Type B pancreatic cell (in vitro differentiated cells): ENCODE measurements at places on chromosomes 5 and 9.

- DNase-seq, result no peak
- H3K27me3 ChIP-seq, result peaks cover 5% of the 10 kb centered on the region
- H3K4me3 ChIP-seq, result no peak overlapping the region
- no peaks in the 10 kb centered on the region for H3K36me3 ChIP-seq
- peaks cover 12% of the 10 kb centered on the region for H3K4me1 ChIP-seq
These were observed 196.0 kb downstream of the SPATA31D1 start for GRCh38 chr9:82184524-82184923.

- no peak for DNase-seq
- H3K36me3 ChIP-seq, result no peaks in the 10 kb centered on the region
- H3K4me1 ChIP-seq, result peaks cover 32% of the 10 kb centered on the region
These were observed 16.1 kb upstream of the PRLR start for GRCh38 chr5:35246411-35246810.

GRCh38 chr5:124444147-124444775 lies 302.2 kb downstream of the ZNF608 start:
- H3K4me3 ChIP-seq, result no peak overlapping the region
- H3K27ac ChIP-seq, result no peak overlapping the region
- peaks cover 8% of the 10 kb centered on the region for H3K27me3 ChIP-seq
- H3K36me3 ChIP-seq, result peaks cover 6% of the 10 kb centered on the region
- peaks cover 29% of the 10 kb centered on the region for H3K4me1 ChIP-seq

- DNase-seq, result no peak
- H3K27me3 ChIP-seq, result no peaks in the 10 kb centered on the region
- H3K4me3 ChIP-seq, result no peak overlapping the region
These were observed 228.7 kb upstream of the NR4A3 start for GRCh38 chr9:99592834-99593574.

DNA sequence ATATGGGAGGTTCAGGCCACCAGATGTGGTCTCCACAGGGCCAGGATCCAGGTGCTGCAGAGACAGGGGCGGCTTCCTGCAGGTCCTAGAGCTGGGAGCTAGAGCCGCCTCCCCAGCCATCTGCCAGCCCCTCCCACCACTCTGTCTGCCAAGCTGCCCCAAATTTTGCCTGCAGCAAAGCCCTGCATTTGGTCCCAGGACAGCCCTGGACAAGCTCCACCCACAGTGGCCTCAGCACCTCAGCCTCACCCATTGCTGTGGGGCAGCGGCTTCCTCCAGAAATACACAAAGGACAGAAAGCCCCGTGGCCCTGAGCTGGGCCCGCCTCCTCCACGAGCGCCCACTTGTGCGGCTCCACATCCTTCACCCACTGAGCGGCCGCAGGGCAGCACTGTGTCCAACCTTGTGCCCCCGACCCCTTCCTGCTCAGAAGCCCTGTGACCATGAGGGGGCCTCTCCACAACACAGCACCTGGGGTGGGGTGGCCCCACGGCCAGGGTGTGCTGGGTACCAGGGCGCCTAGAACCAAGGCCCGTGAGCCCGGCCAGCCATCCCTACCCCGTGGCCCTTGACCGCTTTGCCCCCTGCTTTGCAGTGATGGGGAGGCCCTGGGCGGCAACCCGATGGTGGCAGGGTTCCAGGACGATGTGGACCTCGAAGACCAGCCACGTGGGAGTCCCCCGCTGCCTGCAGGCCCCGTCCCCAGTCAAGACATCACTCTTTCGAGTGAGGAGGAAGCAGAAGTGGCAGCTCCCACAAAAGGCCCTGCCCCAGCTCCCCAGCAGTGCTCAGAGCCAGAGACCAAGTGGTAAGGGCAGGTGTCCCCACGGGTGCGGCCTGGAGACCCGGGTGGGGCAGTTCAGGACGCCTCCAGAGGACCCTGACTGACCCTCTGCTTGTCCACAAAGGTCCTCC lies 3.7 kb upstream of the AJM1 start:
- peak overlapping the region; percentile 36 for H3K27ac ChIP-seq
- H3K4me3 ChIP-seq, result peak overlapping the region; percentile 25
- no peak for DNase-seq
- H3K4me1 ChIP-seq, result peaks cover 6% of the 10 kb centered on the region
- H3K27me3 ChIP-seq, result no peaks in the 10 kb centered on the region

DNA sequence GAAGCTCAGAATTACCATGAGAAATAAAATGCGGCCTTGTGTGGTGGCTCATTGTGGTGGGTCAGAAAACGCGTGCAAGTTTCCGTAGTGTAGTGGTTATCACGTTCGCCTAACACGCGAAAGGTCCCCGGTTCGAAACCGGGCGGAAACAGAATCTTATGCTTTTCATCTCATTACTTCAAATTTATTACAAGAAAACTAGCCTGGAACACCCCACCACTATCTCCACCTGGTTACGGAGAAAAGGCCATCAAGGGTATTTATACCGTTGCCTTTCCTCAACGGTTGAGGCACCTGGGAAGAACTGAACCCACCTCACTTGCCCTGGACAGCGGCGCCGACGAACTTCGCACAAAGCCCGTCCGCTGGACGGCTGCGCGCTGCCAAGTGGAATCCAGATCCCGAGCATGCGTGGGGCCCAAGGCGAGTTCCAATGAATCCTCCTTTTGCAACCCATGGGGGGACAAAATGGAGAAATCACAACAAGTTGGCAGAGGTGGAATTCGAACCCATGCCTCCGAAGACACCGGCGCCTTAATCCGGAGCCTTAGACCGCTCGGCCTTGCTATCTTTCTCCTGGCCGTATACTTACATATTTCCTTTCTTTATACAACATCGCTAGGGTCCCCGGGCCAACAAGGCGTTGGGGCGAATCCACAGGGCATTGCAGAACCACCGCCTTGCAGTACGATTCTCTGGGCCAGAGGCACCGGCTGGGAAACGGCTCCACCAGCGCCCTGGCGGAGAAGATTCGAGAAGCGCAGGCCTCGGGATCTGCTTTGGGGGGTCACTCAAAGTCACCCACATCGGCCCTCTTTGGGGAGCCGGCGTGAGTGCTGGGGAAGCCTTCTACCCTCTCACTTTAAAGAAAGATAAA lies 16.9 kb downstream of the OR2V2 start:
- peak overlapping the region; percentile 70 for H3K27ac ChIP-seq
- H3K4me1 ChIP-seq, result peaks cover 16% of the 10 kb centered on the region
- no peak for DNase-seq
- H3K4me3 ChIP-seq, result peak overlapping the region; percentile 90
- H3K36me3 ChIP-seq, result peaks cover 3% of the 10 kb centered on the region

GRCh38 chr5:130975299-130975698 lies 189.8 kb downstream of the HINT1 start:
- no peaks in the 10 kb centered on the region for H3K4me1 ChIP-seq
- H3K36me3 ChIP-seq, result no peaks in the 10 kb centered on the region
- no peak overlapping the region for H3K4me3 ChIP-seq
- DNase-seq, result no peak

- peaks cover 6% of the 10 kb centered on the region for H3K27me3 ChIP-seq
- H3K36me3 ChIP-seq, result peaks cover 14% of the 10 kb centered on the region
- DNase-seq, result peak; percentile 78
- peak within 1 kb of the TSS; percentile 91 for H3K4me3 ChIP-seq
- H3K4me1 ChIP-seq, result peaks cover 41% of the 10 kb centered on the region
These were observed at the start of gene CMBL for GRCh38 chr5:10307206-10308148. Gene CMBL, minus strand, starts transcription at chr5:10307902. Its CDS starts 17,140 bp downstream, at chr5:10290762.

DNA sequence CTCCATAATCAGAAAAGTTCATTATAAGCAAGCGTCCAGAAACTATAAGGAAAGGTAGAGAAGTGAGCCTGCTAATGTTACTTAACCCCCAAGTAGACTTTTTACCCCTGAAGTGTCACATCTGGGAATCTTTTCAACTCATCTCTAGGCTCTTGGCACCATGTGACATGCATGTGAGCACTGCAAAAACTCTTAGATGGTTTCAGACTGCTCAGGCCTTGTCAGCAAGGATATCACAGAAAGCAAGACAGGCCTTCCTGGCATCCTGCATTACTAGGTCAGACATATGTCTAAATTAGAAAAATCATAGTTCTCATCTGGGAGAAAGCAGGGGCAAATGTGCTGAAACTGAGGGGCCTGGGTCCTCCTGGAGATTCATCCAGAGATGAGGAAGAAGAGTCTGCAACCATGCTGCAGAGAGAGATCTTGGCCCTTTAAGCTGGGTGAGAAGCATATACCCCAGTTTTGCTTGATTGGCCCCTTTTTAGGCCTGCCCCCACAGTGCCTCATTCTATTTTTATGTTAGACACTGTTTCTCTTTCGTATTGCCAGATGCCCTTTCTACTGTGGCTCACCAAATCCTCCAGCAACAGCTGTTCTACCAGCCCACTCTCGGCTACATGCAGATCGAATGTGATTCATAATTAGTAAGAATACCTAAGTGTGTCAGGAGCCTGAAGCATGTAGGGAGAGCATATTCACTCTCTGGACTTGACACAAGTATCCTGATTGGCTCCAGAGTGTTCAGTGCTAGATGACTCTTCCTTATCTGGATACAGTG lies 19.0 kb downstream of the TMEM8B start:
- no peak overlapping the region for H3K27ac ChIP-seq
- no peak for DNase-seq
- peaks cover 11% of the 10 kb centered on the region for H3K4me1 ChIP-seq
- H3K27me3 ChIP-seq, result no peaks in the 10 kb centered on the region
- H3K4me3 ChIP-seq, result no peak overlapping the region

GRCh38 chr9:136703276-136703860 lies 9.0 kb upstream of the DIPK1B start:
- no peaks in the 10 kb centered on the region for H3K36me3 ChIP-seq
- peaks cover 5% of the 10 kb centered on the region for H3K4me1 ChIP-seq
- H3K4me3 ChIP-seq, result no peak overlapping the region
- DNase-seq, result no peak
- H3K27ac ChIP-seq, result no peak overlapping the region

DNA sequence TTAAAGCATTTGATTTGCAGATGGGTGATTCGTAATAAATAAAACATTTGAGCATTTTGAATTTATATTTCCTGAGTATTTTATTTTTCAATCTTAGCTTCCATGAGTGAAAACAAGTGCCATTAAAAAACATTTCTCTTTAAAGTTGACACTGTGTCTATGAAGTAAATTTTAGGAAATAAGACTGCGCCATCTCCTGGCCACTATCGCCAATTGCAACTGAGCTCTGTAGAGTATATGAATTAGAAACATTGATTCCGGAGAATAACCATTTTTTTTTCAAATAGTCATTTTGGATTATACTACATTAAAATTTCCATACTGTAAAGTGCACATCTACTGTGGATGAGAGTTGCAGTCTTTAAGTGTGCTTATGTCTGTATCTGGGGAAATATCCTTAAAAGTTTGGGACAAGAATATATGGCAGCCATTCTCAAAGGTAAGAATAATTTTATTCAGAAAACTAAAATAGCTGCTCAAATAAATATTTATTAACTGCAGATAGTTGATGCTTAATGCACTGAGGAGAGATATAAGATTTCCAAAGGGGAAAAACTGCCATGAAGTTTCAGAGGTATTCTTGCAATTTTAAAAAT lies 5.9 kb downstream of the DMRTA1 start:
- H3K27ac ChIP-seq, result no peak overlapping the region
- no peak overlapping the region for H3K4me3 ChIP-seq
- H3K27me3 ChIP-seq, result peaks cover 29% of the 10 kb centered on the region
- H3K4me1 ChIP-seq, result no peaks in the 10 kb centered on the region
- no peaks in the 10 kb centered on the region for H3K36me3 ChIP-seq
- DNase-seq, result no peak

DNA sequence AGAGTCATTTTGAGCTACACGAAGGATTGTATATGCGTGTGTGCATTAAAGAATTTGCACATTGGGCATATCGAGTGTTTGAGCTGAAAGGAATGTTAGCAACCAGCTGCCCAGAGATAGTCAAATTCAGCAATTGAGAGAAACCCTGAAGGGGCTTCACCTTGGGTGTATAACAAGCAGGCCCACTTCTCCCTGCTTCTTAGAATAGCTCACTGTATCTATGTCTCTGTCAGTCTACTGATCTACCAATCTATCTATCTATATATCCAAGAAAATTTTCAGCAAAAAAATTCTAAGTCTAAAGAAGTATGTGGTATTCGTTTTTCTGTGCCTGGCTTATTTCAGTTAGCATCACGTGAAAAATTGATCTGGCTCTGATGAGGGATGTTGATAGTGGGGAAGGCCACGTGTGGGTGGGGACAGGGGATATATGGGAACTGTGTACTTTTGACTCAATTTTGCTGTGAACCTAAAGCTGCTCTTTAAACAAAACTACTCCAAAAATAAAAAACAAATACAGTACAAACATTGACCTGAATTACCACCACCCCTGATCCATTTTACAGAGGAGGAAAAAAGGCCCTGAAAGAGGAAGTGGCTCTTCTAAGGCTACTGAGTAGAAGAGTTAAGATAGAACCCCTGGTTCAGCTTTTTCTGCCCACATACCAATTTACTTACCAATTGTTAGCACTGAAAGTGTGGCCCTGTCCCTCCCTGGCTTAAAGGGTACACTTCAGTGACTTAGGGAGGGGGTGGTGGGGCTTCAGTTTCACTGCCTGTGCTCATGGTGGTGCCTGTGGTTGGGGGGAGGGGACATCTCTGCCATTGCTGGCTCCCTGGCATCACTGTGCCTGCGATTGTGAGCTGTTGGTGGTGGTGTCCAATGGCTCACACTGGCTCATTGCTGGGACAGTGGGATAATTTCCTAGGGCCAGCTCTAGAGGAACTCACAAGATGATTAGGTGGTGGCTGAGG lies 141.8 kb downstream of the DOCK2 start:
- DNase-seq, result no peak
- no peak overlapping the region for H3K4me3 ChIP-seq
- H3K36me3 ChIP-seq, result no peaks in the 10 kb centered on the region
- H3K27ac ChIP-seq, result no peak overlapping the region

- H3K4me3 ChIP-seq, result peak overlapping the region; percentile 44
- no peak for DNase-seq
- H3K27ac ChIP-seq, result peak overlapping the region; percentile 62
- no peaks in the 10 kb centered on the region for H3K27me3 ChIP-seq
- H3K36me3 ChIP-seq, result peaks cover 38% of the 10 kb centered on the region
These were observed 99.8 kb downstream of the ZDHHC21 start for GRCh38 chr9:14593406-14593805.

GRCh38 chr5:5799826-5800225 lies 377.3 kb downstream of the ICE1 start:
- no peaks in the 10 kb centered on the region for H3K4me1 ChIP-seq
- H3K27me3 ChIP-seq, result peaks cover 3% of the 10 kb centered on the region
- H3K4me3 ChIP-seq, result no peak overlapping the region
- no peak overlapping the region for H3K27ac ChIP-seq

- DNase-seq, result no peak
- peak overlapping the region; percentile 12 for H3K27ac ChIP-seq
- peaks cover 25% of the 10 kb centered on the region for H3K36me3 ChIP-seq
- no peaks in the 10 kb centered on the region for H3K27me3 ChIP-seq
- no peak overlapping the region for H3K4me3 ChIP-seq
- peaks cover 42% of the 10 kb centered on the region for H3K4me1 ChIP-seq
These were observed 33.9 kb downstream of the SH3PXD2B start for GRCh38 chr5:172420235-172420939.

DNA sequence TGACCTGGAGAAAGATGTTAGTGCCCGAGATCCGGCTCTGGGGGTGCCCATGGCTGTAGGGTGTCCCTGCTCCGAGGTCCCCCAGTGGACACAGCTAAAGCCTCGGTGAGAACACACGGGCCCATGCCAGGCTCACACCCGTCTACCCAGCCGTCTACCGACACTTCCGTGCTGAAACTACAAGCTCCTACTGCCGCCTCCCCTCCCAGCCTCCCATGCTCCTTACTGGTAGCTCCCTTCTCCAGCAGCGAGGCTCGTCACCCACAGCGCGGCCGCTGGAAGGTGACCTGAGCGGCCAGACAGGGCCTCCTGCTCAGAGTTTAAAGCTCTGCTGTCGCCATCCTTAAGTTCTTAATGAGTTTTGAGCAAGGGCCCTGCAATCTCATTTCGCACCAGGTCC lies 33.2 kb upstream of the CLPTM1L start:
- peaks cover 68% of the 10 kb centered on the region for H3K27me3 ChIP-seq
- H3K36me3 ChIP-seq, result no peaks in the 10 kb centered on the region
- H3K27ac ChIP-seq, result no peak overlapping the region
- DNase-seq, result no peak
- H3K4me1 ChIP-seq, result peaks cover 4% of the 10 kb centered on the region
